KG1 (cell line): ENCODE measurements at places on chromosomes 7 and 10.

- DNase-seq = no peak
Measured at GRCh38 chr7:24025765-24026164, 258.2 kb upstream of the NPY start.

DNA sequence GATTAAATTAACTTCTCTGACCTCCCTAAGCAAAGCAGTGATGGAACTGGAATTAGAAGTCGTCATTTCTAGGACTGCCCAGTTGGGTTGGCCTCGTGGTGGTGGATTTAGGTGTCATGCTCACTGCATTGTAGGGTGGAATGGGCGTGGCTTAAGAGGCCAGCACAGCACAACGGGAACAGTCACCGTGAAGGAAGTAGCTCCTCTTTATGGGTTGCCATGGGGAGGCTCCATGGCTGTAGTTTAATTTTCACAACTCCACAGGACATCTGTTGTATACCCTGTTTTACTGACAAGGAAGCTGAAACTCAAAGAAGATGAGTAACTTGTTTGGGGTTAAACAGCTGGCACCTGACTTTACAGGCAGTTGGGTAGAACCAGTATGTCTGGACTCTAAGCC is 208.3 kb downstream of the CELF2 start:
- no peak for DNase-seq

- DNase-seq = no peak
Measured at GRCh38 chr10:29353887-29354561, 65.2 kb downstream of the LYZL1 start.

DNA sequence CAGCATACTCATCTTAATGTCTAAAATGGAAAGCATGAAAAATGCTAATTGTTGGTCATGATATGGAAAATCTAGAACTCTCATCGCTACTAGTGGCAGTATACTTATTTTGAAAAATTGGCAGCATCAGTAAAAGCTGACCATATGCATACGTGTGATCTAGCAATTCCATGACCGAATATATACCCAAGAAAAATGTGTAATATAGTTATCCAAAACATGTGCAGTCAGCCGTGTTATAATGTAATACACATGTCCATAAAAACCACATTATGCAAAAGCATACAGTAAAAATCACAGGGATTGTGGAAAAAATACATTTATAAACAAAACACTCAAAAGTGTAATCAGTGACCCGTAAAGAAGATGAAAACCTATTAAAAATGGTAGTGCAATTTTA is 439.0 kb downstream of the SH2D4B start:
- DNase-seq = no peak

DNA sequence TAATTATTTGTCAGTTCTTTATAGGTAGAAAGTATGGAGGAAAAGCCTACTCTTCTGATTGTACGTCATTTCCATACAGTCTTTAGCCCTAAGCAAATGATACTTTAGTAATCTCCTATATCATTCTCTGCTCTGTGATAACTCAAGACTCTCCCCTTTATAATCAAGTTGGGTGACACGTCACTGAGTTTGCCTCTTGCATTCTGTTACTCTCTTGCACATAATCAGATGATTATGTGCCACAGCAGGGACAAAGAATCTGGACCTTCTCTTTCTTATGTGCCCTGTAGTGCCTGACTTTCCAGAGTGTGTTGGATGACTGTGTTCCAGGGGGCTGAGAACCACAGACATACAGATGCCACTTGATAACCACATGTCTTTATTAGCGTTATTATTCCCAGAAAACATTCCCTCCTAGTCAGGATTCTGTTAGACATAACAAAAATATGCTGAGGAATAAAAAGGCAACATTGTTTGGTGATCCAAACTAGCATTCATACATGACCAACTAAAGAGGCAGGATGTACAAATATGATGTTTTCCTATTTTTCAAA is 116.4 kb upstream of the HGF start:
- no peak for DNase-seq
